ENCODE measurements at places on chromosomes 3 and 15. TPM values are rescaled to one million over a fixed set of nuclear protein-coding genes. Genes with fewer than 3 reads are reported as not detected.

DNA sequence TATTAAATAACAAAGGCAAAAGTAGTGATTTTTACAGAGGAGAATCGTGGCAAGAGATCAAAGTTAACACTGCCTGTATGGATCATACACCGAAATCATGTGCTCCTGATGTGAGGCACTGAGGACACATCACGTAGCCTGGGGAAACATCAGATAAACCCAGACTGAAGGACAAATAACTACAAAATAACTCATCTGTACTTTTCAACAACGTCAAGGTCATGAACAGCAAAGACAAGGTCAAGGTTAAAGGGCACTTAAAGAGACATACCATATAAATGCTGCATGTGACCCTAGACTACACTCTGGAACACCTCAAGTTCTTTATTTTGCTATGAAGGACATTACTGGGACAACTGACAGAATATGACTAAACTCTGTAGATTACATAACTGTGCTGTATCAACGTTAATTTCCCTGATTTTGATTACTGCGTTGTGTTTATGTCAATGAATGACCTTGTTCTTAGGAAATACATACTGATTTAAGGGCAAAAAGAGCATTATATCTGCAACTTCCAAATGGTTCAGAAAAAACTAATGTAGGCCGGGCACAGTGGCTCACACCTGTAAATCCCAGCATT, 48.1 kb downstream of the CHSY1 start:
- no peak for DNase-seq

DNA sequence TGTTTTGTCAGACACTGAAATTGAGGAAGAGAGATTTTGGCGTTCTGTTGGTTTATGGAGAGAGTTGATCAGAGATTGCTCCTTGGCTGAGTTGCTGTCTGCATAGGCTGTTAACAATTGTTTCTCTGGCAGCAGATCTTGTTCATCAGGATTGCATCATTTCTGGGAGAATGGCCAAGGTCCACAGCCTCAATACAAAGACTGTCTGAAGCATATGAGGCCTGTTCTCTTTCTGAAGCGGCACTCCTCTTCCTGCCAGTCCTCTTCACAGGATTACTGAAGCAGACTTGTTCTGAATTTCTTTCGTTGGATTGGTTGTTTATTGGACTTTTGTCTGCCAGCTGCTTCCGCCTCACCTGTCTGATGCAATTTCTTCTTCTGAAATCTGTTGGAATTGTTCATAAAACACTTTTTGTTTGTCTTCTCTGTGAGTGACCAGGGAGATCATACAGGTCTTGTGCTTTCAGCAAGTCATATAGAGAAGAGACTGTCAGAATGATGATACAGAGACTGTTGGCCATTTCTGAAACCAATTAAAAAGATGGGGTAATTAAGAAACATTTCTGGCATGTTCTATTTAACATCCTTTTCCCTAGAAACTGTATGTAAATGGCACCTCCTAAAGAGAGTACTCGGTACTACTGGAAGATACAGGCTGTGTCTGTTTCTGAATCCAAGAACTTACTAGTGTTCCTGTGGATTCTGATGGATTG, 25.5 kb downstream of the SETD5 start:
- peak; percentile 18 for DNase-seq

DNA sequence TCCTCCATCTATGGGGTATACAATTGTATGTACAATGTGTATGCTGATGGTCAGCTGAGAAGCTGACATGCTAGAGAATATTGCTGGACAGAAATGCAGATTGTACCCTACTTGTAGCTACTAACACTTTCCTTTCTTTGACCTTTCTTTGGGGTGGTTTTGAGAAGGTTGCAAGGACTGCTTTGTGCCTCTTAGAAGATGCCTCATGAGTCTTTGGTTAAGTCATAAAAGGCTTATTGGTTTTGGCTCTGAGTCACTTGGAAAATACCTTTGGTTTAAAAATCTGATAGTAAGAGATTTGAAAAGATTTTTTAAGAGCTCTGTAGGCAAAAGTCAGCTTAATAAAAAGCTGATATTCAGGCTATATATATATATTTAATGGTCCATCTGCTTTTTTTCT, 71.5 kb downstream of the ZMAT3 start:
- no peak for DNase-seq

GRCh38 chr3:19645093-19645492, 288.9 kb downstream of the EFHB start:
- no peak for DNase-seq

The CCR3 gene
- total RNA-seq, result not detected

All from glutamatergic neuron (in vitro differentiated cells).